Muscle of arm (tissue), 14 donors: ENCODE measurements at places on chromosomes 7 and 10.

GRCh38 chr7:16004702-16005101 is 318.2 kb upstream of the MEOX2 start:
- no peak for DNase-seq

GRCh38 chr7:86469680-86470295 is 173.9 kb upstream of the GRM3 start:
- DNase-seq: peak; percentile 73

- DNase-seq: no peak
Measured at GRCh38 chr10:119030421-119031250, 1.1 kb downstream of the NANOS1 start.

- DNase-seq: peak; percentile 80
Measured at GRCh38 chr7:80699045-80699638, 60.7 kb downstream of the CD36 start.

DNA sequence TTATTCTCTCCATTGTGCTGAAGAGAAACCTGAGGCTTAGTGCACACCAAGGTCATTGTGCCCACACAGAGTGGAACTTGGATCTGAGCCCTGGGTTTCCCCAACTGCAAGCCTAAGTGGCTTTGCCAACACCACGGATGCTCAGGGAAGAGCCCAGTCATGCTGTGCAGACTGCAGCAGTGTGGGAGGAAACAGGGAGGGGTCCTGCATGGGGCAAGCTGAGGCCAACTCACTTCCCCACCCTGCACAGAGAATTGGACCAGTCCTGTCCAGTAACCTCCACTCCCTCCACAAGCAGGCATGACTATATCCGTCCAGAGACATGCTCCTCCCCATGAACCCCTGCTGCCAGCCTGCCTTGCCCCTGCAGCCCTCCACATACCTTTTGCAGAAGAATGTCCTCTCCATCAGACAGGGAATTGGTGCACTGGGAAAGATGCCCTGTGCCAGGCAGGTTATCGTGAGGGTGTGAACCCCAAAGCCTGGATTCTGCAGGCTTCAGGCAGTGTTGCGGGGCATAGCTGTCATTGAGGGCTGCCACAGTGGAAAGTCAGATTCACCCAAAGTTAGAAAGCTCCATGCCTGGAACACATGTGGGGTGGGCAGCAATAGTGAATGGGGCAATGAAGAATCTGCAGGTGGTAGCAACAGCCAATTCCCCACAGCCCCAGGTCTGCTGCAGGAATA is 44.9 kb downstream of the DRGX start:
- DNase-seq: no peak

DNA sequence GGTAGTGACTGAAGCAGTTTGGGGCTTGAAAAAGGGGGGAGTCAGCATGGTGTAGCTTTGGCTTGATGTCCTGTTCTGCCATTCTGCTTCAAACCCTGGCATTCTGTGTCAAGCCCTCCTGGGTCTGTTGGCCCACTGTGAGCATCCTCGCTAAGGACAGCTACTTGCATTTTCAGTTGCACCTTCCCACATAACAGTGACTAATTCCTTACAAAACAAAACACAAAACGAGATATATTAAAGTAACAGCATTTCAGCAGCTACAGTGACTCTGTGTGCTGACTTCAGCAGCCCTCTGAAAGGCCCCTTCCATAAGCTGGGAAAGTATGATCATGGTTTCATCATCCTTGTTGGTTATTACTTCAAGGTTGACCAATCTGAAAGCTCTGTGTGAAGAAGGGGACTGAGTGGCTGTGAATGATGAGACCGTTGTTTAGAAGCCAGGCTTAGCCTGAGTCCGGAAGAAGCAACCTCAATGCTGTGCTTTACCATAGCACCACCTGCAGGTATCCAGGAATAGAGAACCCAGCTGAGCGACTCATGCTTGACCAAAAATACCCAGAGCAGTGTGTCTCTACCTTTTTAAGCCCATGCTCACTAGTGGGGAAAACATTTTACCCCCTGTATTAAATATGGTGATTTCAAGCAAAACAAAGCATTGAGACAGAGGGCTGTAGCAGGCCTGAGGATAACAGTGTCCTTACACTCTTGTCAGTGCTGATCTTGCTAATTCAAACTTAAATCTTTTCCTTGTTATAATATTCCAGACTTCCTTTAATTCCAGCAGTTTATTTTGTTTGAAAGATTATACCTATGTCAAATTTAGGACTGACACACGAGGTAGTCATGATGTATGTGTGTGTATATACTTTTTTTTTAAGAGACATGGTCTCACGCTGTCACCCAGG is 42.6 kb upstream of the CC2D2B start:
- DNase-seq: peak; percentile 27

GRCh38 chr10:10222304-10222841 is 795.3 kb upstream of the CELF2 start:
- DNase-seq: no peak
